ENCODE measurements at places on chromosomes 13 and 19. TPM values are rescaled to one million over a fixed set of nuclear protein-coding genes. Genes with fewer than 3 reads are reported as not detected.
A peak's percentile ranks its signal among the peaks of the same experiment; 100 is the strongest.

MICOS13 gene
- 73.0 TPM for total RNA-seq

ZNF223 gene
- total RNA-seq: 0.59 TPM

GRCh38 chr19:4064496-4065260 is 2.0 kb downstream of the ZBTB7A start:
- no peaks in the 10 kb centered on the region for H3K27me3 ChIP-seq
- DNase-seq: no peak

PEAK3 gene
- total RNA-seq: not detected

GRCh38 chr13:105513448-105513847 is 1022.0 kb downstream of the EFNB2 start:
- peaks cover 9% of the 10 kb centered on the region for H3K4me1 ChIP-seq
- no peaks in the 10 kb centered on the region for H3K27me3 ChIP-seq
- no peak for DNase-seq
- no peak overlapping the region for H3K27ac ChIP-seq
- no peak overlapping the region for H3K4me3 ChIP-seq
- H3K36me3 ChIP-seq: no peaks in the 10 kb centered on the region

DNA sequence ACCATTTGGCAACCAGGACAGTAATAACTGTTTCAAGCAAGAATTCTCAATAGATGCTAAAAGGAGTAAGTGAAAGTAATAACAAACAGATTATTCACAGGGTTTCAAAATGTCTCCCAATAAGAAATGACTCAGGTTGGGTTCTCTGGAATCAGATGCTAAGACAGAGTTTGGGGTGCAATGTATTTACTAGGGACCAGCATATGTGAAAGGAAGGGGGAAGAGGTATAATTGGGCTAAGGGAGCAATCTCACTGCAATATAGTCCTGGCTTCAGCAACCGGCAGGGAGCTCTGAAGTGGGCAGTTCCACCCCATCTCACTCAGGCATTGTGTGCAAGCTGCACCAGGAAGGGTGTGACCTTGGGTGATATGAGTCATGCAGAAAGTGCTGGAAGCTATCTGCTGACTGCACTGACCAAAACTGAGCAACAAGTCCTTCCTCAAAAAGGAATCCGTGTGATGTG is 23.4 kb downstream of the ZDHHC20 start:
- no peaks in the 10 kb centered on the region for H3K36me3 ChIP-seq
- DNase-seq: peak; percentile 86
- H3K27ac ChIP-seq: peak overlapping the region; percentile 50
- peaks cover 29% of the 10 kb centered on the region for H3K4me1 ChIP-seq

GRCh38 chr19:10968527-10969135 is 7.8 kb downstream of the SMARCA4 start:
- DNase-seq: no peak
- no peak overlapping the region for H3K4me3 ChIP-seq
- no peaks in the 10 kb centered on the region for H3K27me3 ChIP-seq
- H3K36me3 ChIP-seq: peaks cover 17% of the 10 kb centered on the region
- H3K4me1 ChIP-seq: no peaks in the 10 kb centered on the region

KL gene
- total RNA-seq: not detected

GRCh38 chr13:106183410-106184065 is 351.9 kb downstream of the EFNB2 start:
- H3K4me3 ChIP-seq: no peak overlapping the region
- peaks cover 19% of the 10 kb centered on the region for H3K4me1 ChIP-seq
- no peaks in the 10 kb centered on the region for H3K27me3 ChIP-seq
- DNase-seq: no peak

- H3K4me3 ChIP-seq: no peak overlapping the region
- DNase-seq: no peak
- no peaks in the 10 kb centered on the region for H3K4me1 ChIP-seq
- H3K27me3 ChIP-seq: no peaks in the 10 kb centered on the region
These were observed 35.5 kb downstream of the TMED1 start for GRCh38 chr19:10800488-10800887.

GRCh38 chr19:54302257-54302656 is 10.7 kb downstream of the LILRA5 start:
- no peak for DNase-seq
- no peak overlapping the region for H3K27ac ChIP-seq
- no peaks in the 10 kb centered on the region for H3K4me1 ChIP-seq
- H3K27me3 ChIP-seq: peaks cover 40% of the 10 kb centered on the region

CYP2S1 gene
- total RNA-seq: not detected

- H3K27ac ChIP-seq: peak overlapping the region; percentile 99
- no peak for DNase-seq
- peaks cover 16% of the 10 kb centered on the region for H3K36me3 ChIP-seq
These were observed 7.1 kb upstream of the IGFL3 start for GRCh38 chr19:46131485-46132143.

DNA sequence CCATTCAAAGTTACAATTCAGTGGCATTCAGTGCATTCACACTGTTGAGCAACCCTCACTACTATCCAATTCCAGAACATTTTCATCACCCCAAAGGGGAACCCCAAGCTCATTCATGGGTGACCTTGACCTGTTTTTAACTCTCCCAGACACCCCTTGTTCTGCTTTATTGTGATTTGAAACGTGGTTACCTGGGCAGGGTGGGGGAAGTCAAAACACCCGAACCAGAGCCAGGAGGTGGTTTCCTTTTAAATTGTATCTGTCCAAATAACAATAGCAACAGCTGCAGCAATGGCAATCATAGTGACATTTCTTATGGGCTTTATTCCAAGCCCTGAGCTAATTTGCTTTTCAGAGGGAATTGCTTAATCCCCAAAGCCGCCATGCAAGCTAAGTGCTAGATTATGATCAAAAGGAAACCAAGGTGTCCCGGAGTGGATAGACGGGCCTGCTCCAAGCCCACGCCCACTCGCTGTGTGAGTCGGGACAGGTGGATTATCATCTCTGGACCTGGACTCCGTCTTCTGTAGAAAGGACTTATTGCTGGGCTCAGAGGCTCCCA is 6.1 kb downstream of the PTGIR start:
- no peaks in the 10 kb centered on the region for H3K27me3 ChIP-seq
- DNase-seq: no peak

DNA sequence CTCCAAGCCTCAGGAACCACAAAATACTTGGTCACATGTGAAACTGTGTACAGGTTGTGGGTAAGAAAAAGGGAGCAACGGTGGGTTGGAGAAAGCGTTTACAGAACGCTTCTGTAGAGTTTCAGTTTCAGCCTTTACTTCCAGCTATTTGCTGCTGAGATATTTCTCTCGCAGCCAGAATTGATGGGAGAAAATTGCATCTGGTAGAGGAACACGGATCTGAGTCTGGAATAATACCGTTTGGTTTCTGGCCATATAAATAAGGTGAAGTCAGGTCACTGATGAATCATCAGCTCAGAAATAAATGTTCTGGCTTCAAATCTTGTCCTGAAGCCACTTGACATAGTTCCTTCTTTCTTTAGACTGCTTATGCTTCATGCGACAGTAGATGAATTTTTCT is 20.3 kb upstream of the RFC3 start:
- peaks cover 12% of the 10 kb centered on the region for H3K4me1 ChIP-seq
- peak overlapping the region; percentile 29 for H3K27ac ChIP-seq
- no peaks in the 10 kb centered on the region for H3K27me3 ChIP-seq
- H3K36me3 ChIP-seq: no peaks in the 10 kb centered on the region
- DNase-seq: peak; percentile 16

GRCh38 chr19:47096721-47097120 is 16.9 kb downstream of the ZC3H4 start:
- H3K27ac ChIP-seq: peak overlapping the region; percentile 92
- H3K4me3 ChIP-seq: peak overlapping the region; percentile 36
- DNase-seq: no peak
- no peaks in the 10 kb centered on the region for H3K27me3 ChIP-seq
- H3K36me3 ChIP-seq: peaks cover 42% of the 10 kb centered on the region

DNA sequence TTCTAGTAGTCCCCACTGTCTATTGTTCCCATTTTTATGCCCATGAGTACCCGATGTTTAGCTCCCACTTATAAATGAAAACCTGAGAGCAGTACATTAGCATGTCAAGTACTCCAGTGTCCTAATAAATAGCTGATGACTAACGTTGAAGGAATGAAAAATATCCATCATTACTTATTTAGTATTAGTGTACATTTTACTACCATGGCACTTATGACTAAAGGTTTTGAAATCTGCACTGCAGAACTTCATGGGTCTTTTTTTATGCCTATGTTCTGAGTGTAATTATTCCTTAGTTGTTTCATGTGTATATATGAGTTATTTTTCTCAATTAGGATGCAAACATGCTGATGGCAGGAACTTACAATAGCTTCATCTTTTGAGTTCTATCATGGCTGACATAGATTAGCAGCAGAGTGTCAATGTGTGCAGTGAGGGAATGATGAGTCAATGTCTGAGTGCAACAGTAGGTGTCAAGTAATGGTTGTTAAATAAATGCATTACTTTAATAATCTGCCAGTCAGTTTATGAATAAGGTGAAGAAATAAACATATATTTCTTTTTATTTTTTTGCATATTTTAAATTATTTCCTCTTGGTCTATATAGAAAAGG is 188.4 kb downstream of the ITGBL1 start:
- H3K4me1 ChIP-seq: peaks cover 14% of the 10 kb centered on the region
- H3K27ac ChIP-seq: peak overlapping the region; percentile 81
- H3K36me3 ChIP-seq: no peaks in the 10 kb centered on the region
- DNase-seq: peak; percentile 35
- no peaks in the 10 kb centered on the region for H3K27me3 ChIP-seq

ERICH6B gene
- total RNA-seq: not detected

CYP2A7 gene
- not detected for total RNA-seq

ZNF699 gene
- total RNA-seq: 6.4 TPM

- no peak for DNase-seq
- H3K27me3 ChIP-seq: no peaks in the 10 kb centered on the region
- no peaks in the 10 kb centered on the region for H3K36me3 ChIP-seq
- peaks cover 7% of the 10 kb centered on the region for H3K4me1 ChIP-seq
These were observed 263.2 kb upstream of the SPRY2 start for GRCh38 chr13:80604098-80604497.

DNA sequence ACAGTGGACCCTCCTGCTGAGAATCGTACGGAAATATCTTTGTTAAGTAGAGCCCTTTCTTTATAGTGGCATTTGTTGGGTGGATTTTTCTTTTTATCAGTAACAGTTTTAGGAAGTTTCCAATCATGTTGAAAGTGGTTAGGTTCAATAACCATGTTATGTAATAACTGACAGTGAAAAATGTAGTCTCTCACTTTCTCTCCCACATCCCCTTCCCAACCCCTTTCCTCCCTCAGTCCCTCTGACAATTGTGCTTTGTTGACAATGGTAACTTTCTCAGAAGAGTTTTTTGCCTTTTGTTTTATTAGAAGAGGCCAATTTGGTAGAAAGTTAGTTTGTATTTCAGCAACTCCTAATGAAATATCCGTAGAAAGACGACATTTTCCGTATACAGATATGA is 77.8 kb upstream of the SLAIN1 start:
- no peak overlapping the region for H3K27ac ChIP-seq
- H3K4me1 ChIP-seq: no peaks in the 10 kb centered on the region
- no peak overlapping the region for H3K4me3 ChIP-seq
- peaks cover 11% of the 10 kb centered on the region for H3K27me3 ChIP-seq

DNA sequence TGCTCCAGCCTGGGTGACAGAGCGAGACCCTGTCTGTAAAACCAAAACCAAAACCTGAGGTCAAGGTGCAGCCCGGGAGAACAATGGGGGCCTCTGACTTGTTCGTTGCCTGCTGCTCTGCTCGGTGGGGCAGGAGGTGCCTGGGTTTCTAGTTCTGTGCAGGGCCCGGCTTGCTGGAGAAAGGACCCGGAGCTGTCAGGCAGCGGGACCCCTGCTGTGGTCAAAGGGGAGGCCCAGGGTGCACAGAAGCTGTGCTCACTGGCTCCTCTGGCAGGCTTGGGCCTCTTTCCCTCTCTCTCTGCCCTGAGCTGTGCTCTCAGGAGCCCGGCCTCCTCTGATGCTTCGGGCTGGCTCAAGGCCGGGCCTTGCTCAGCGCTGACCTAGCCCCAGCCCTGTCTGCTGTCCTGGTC is 3.5 kb downstream of the LRP3 start:
- no peak overlapping the region for H3K4me3 ChIP-seq
- no peaks in the 10 kb centered on the region for H3K27me3 ChIP-seq
- no peak overlapping the region for H3K27ac ChIP-seq
- no peak for DNase-seq

WASF3 gene
- 24.0 TPM for total RNA-seq

DNA sequence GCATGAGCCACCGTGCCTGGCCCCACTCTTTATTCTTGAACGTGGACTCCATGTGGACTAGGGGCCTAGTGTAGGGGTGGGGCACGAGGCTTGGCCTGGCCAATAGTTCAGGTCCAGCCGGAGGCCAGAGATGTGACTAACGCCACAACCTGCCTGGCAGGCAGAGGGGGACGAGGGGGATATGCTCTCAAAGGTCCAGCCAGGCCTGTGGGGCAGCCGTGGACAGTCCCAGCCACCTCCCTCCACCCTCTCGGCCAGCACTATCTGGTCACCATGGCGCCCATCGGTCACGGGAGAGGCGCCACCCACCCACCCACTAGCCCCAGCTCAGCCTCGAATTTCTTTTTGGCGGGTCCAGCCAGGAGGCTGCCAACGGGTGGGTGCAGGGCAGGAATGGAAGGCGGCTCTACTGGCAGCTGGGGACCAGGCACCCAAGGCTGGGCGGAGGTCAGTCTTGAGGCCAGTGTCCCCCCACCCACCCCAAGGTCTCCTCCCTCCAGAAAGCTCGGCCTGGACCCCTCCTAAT is 2.2 kb upstream of the CERS1 start:
- H3K27ac ChIP-seq: no peak overlapping the region
- H3K27me3 ChIP-seq: peaks cover 34% of the 10 kb centered on the region
- DNase-seq: no peak

DNA sequence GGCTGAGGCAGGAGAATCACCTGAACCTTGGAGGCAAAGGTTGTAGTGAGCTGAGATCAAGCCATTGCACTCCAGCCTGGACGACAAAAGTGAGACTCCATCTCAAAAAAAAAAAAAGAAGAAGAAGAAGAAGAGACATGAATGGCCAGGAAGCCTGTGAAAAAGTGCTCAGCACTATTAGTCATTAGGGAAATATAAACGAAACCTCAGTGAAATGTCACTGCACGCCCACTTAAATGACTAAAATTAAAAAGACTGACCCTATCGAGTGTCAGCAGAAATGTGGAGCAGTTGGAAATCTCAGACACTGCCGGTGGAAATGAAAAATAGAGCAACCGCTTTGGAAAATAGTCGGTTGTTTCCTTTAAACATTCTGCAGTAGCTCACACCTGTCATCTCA is 5.5 kb upstream of the TYROBP start:
- peaks cover 11% of the 10 kb centered on the region for H3K27me3 ChIP-seq
- H3K27ac ChIP-seq: no peak overlapping the region
- H3K4me3 ChIP-seq: no peak overlapping the region
- H3K36me3 ChIP-seq: no peaks in the 10 kb centered on the region
- DNase-seq: no peak

ZNF541 gene
- total RNA-seq: not detected

GRCh38 chr13:52812941-52813340 is 35.5 kb downstream of the PCDH8 start:
- H3K27ac ChIP-seq: no peak overlapping the region
- no peak for DNase-seq
- peaks cover 8% of the 10 kb centered on the region for H3K4me1 ChIP-seq
- H3K4me3 ChIP-seq: no peak overlapping the region
- no peaks in the 10 kb centered on the region for H3K27me3 ChIP-seq
- no peaks in the 10 kb centered on the region for H3K36me3 ChIP-seq

All from MCF 10A (cell line).